ENCODE measurements at places on chromosomes 2 and 18.

DNA sequence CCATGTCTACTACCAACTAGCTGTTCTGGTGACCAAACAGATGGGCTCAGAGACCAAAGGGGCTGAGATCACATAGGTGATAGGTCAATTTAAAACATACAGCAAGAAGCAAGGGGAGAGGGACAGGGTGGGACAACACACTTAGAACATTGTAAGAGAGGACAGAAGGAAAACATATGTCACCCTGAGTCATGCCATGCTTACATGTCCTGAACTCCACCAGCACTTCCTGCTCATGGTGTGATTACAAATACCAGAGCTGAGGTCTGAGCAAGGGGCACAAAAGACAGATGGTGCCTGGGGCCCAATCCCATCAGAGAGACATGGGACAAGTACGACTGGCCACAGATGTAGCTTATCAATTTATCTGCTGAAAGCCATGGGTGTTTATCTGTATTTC lies 28.7 kb upstream of the GALNT14 start:
- no peak for DNase-seq

- no peak for DNase-seq
Observed at GRCh38 chr2:136051725-136052048, 66.3 kb upstream of the DARS1 start.

GRCh38 chr2:134141598-134142340 lies 112.1 kb upstream of the MGAT5 start:
- no peak for DNase-seq

- DNase-seq = no peak
Observed at GRCh38 chr2:52414561-52415295, 1352.9 kb upstream of the CHAC2 start.

- no peak for DNase-seq
Observed at GRCh38 chr18:57839942-57840381, 36.8 kb upstream of the ATP8B1 start.

DNA sequence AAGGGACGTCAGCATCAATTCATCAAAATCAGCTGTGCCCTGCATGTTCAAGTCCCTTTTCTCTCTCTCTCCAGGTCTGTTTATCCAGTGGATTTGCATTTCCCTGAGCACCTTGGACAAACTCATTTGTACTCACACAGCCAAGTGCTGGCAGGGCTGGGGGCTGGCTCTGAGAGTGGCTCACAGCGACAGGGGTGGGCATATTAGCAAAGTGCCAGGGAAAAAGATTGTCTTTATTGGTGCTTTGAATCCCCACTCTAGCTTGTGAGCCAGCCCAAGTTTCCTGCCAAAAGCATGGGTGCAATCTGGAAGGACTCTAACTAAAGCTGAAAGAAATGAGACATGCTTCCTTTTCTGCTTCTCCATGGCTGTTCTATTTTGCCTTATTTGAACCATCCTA lies 56.6 kb downstream of the ACOXL start:
- DNase-seq = no peak

DNA sequence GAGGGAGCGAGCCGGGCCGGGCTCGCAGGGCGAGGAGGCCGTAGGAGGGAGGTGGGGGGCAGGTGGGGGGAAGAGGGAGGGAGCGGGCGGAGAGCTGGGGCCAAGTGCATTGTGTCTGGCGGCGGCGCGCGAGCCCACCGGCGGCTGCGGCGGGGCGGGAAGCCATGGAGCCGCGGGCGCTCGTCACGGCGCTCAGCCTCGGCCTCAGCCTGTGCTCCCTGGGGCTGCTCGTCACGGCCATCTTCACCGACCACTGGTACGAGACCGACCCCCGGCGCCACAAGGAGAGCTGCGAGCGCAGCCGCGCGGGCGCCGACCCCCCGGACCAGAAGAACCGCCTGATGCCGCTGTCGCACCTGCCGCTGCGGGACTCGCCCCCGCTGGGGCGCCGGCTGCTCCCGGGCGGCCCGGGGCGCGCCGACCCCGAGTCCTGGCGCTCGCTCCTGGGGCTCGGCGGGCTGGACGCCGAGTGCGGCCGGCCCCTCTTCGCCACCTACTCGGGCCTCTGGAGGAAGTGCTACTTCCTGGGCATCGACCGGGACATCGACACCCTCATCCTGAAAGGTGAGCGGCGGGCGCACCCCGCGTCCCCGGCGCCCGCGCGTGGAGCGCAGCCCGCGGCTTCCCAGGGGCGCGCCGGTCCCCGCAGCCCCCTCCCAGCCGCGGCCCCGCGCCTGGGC lies at the start of gene TMEM178A:
Gene TMEM178A (plus strand): TSS at position 107 of the 680 bp plus-strand sequence. CDS start 58 bp downstream, at position 165.
- no peak for DNase-seq

GRCh38 chr2:119753041-119753929 lies 6.4 kb upstream of the PTPN4 start:
- peak; percentile 5 for DNase-seq

DNA sequence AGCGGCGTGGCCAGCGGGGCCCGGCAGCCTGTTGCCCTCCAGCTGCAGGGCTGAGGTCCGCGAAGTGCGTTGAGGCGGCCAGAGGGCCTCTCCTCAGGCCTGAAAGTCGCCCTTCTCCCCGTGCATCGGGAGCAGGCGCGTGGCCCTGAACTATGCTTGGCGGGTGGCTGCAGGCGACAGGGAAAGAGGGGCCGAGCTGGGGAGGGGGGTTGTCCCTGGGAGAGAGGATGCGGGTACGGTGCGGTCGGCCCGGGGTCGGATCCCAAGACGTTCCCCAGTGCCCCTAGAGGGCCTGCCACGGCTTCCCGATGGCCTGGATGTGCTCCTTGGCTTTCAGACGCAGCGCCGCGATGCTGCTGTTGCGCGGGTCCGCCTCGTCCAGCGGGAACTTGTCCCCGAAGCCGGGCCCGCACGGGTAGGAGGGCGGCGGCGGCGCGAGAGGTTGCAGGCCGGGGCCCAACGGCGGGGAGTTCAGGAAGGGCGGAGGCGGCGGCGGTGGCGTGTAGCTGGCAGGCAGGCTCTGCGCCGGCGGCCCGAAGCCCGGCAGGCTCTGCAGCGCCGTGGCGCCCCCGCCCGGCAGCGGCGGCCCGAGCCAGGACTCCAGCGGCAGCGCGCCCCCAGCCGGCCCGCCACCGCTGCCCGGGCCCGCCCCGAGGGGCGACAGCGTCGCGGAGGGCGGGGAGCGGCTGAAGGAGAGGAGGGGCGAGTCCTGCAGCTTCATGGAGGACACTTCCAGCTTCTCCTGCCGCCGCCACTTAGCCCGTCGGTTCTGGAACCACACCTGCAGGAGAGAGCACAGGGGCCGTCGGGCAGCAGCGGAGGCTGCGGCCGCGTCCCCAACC lies 4.3 kb downstream of the RAX start:
- DNase-seq = no peak

GRCh38 chr2:176126929-176127773 lies 2.4 kb upstream of the HOXD8 start:
- DNase-seq = peak; percentile 67

DNA sequence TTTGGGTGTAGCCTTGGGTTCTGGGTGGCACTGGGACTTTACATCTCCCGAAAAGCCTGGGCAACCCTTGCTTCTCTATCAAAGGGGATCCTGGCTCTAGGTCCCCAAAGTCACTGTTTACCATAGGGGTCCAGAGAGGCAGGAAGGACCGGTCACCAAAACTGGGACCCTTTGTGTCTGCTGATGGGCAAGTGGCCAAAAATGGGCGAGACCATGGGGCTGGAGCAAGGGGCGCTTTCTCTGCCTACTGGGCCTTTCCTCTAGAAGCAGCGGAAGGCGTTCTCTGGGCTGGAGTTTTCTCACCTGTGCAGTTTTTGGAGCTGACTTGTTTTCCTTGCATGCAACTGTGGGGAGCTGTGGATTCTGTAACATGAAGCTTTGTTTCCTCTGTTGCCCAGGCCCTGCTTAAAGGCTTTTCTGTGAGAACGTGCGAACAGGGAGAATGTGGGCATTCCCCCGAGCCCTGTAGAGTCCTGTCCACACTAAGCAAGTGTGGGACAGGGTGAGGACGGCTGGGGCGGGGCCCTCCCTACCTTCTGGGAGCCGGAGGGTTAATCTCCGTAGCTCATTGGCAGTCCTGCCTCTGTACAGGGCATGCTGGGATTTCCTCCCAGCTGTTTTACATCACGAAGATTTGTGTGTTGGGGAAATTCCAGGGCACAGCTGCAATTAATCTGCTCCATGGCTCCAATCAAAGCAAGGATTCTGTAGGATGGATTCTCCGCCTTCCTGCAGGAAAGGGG lies 50.2 kb downstream of the TGOLN2 start:
- DNase-seq = no peak

GRCh38 chr2:58853420-58853819 lies 612.3 kb upstream of the FANCL start:
- no peak for DNase-seq

- DNase-seq = no peak
Observed at GRCh38 chr18:23822590-23823385, 133.5 kb downstream of the LAMA3 start.

DNA sequence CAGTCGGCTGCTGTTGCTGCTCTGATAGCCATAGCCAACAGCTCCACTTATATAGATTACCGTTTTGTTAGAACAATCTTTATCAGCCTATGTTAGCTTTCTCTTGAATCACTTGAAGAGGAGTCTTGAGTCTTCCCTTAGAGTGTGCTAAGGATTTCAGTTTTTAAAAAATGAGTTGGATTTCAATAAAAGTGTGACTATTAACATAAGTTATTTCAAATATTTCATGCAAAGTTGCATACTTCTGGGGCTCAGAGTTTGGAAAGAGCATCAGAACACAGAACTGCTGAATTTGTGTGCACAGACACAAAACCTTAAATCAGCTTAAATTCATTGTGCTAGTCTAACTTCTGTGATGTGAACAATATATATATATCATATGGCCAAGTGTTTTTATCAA lies 174.7 kb downstream of the MTX2 start:
- DNase-seq = no peak

GRCh38 chr2:64212801-64213321 lies 68.6 kb upstream of the PELI1 start:
- DNase-seq = no peak

- no peak for DNase-seq
Observed at GRCh38 chr18:73987247-73987980, 160.2 kb downstream of the FBXO15 start.

GRCh38 chr2:535222-535621 lies 142.0 kb downstream of the TMEM18 start:
- DNase-seq = no peak

DNA sequence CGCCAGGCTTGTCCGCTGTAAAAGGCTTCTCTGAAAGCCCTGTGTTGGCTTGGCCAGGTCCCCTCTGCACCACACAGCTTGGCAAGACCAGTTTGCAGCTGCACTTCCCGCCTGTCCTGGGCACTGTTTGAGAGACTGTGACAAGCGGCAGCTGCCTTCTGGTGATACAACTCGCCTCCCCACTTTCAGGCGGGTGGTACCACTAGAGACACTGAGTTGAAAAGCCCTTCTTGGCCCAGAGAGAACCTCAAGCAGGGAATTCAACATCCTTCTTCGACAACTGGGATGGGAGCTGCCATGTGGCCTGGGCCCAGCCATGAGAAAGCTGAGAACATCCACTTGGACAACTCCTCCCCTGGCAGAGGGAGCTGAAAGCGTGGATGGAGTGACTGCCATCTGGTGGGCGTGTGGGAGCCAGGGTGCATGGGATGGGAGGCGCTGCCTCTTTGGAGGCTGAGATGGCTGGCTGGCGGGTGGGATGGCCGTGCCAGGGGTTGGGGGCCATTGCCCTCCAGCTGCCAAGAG lies 125.5 kb upstream of the REV1 start:
- no peak for DNase-seq

DNA sequence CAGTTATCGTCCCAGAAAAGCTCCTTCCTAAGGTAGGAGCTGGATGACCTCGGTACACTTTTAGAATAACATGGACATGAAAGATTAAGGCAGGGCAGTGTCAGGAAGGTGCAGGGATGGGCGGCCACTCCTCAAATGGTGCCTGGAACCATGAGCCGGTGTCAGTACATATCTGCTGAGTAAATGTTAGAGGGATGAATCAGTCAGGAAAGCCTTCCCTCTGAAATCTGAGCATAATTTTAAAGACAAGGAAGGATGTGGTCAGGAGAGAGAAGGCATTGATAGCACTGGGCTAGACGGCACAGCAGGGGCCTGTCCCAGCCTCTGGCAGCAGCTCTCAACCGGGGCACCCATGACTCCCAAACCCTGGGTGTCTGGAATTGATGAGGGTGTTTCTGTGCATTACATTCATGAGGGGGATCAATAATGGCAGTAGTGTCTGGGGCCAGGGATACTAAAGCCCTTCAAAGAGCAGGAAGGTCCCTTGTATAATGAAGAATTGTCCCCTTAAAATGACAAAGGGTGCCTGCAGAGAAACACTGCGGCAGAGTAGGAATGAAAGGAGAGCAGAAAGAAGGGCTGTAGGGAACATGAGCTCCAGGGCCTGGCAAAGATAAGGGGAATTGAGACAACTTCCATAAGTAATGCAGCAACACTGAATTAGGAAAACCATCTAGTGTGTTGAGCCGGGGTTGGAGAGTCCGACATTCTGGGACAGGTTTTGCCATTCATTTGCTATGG lies 162.3 kb upstream of the REV1 start:
- no peak for DNase-seq

GRCh38 chr2:240662681-240663080 lies 20.0 kb downstream of the AQP12B start:
- DNase-seq = no peak

DNA sequence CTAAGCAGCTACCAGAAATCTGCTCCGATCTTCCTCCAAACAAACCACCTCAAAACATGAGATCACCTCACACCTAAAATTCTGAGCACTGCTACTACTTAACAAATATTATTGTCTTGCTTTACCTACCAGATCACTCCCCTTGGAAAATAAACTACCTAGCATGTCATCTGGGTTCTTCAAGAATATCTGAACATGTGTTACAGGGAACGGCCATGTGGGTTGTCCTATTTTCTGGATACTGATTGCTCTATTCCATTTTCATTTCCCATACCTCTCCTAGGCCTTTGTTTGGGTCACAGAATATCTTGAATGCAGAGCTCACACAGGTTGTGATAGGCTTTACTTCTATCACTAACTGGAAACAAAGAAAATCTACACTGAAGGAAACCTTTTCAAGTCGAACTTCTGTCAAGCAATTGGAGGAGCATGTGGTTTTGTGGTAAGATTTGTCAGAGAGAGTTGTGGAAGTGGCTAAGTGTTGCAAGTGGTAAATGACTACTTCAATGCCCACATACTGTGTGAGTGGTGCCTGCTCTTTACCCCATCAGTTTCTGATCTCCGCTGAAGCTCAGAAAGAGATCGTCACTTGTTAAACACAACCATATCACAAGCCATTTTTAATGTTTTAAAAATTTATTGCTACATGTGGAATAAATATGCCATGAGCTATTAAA lies 739.1 kb upstream of the ZEB2 start:
- no peak for DNase-seq

GRCh38 chr18:3230401-3231334 lies 10.9 kb upstream of the MYOM1 start:
- no peak for DNase-seq

DNA sequence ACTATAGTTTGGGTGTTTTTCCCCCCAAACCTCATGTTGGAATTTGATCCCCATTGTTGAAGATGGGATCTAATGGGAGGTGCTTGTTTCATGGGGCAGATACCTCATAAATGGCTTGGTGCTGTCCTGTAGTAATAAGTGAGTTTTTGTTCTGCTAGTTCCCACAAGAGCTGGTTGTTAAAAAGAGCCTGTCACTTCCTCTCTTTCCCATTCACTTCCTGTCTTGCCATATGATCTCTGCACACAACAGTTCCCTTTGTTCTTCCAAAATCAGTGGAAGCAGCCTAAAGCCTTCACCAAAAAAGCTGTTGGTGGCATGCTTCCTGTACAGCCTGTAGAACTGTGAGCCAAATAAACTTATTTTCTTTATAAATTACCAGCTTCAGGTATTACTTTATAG lies 768.2 kb upstream of the VRK2 start:
- DNase-seq = no peak

All from stimulated activated CD8-positive, alpha-beta memory T cell treated with anti-CD3 and anti-CD28 coated beads, Interleukin-12 subunit alpha, Interleukin-12 subunit beta, amount 100 ng/mL, for 1 hour (primary cell).